Adrenal gland (tissue), 19 donors: ENCODE measurements at places on chromosomes 11 and 22. TPM values are rescaled to one million over a fixed set of nuclear protein-coding genes. Genes with fewer than 3 reads are reported as not detected.
A peak's percentile ranks its signal among the peaks of the same experiment; 100 is the strongest.

DNA sequence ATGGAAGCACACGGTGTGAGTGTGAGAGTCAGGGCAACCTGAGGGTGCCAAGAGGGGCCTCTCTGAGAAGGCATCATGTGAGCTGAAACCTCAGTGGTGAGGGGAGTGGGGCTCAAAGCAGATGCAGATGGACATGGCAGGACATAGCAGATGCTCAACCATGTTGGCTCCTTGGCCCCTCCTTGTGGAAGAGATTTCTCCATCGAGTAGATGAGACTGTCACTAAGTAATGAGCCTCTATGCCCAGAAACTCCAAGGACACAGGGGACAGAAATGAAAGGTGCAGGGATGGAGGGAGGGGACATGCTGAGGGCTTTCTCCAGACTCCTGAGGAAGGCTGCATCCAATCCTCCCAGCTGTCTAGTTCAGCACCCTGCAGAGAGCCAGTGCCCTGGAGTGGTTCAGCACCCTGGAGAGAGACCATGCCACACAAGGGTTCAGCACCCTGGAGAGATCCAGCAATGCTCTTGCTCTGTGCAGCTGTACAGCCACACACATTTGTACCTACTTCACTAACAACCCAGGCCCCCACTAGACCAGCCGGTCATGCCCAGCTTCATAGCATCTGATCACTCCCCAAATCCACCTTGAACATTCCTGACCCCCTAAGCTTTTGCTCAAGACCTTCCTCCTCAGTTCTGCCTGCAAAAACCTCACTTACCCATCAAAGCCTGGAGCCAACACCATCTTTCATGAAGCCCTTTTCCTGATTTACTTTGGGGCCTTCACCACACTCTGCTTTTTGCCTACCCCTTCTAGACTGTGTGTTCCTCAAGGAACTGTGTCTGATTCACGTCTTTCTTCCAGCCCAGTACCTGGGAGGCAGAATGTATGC is 252.0 kb downstream of the CTTN start:
- H3K4me1 ChIP-seq, result no peaks in the 10 kb centered on the region
- H3K27ac ChIP-seq, result no peak overlapping the region
- no peaks in the 10 kb centered on the region for H3K36me3 ChIP-seq
- H3K4me3 ChIP-seq, result no peak overlapping the region
- no peaks in the 10 kb centered on the region for H3K27me3 ChIP-seq
- DNase-seq, result peak; percentile 76

- no peak overlapping the region for H3K4me3 ChIP-seq
- no peaks in the 10 kb centered on the region for H3K4me1 ChIP-seq
- H3K36me3 ChIP-seq, result peaks cover 50% of the 10 kb centered on the region
- no peak for DNase-seq
- H3K27ac ChIP-seq, result peak overlapping the region; percentile 62
Observed at GRCh38 chr11:1888811-1889210, 2.9 kb downstream of the PRR33 start.

Gene SLC22A25
- total RNA-seq, result not detected

Gene SLC22A8
- not detected for total RNA-seq

Gene TSPAN32
- not detected for total RNA-seq
